B cell (primary cell): ENCODE measurements at places on chromosomes 5 and 9. TPM values are rescaled to one million over a fixed set of nuclear protein-coding genes. Genes with fewer than 3 reads are reported as not detected.

- no peak overlapping the region for H3K27ac ChIP-seq
- no peak overlapping the region for H3K4me3 ChIP-seq
- H3K27me3 ChIP-seq = no peaks in the 10 kb centered on the region
- H3K4me1 ChIP-seq = peaks cover 4% of the 10 kb centered on the region
Measured at GRCh38 chr9:128792978-128793686, 6.1 kb downstream of the TBC1D13 start.

C5orf58 gene
- not detected in 2 replicates for polyA plus RNA-seq

GRCh38 chr5:58967597-58968281 lies 384.9 kb downstream of the RAB3C start:
- no peaks in the 10 kb centered on the region for H3K27me3 ChIP-seq
- no peak overlapping the region for H3K4me3 ChIP-seq
- no peak for DNase-seq
- H3K36me3 ChIP-seq = no peaks in the 10 kb centered on the region
- H3K27ac ChIP-seq = no peak overlapping the region

GRK6 gene
- polyA plus RNA-seq = 150 and 173 TPM in 2 replicates

C5orf63 gene
- 7.0 and 10.3 TPM in 2 replicates for polyA plus RNA-seq
